ENCODE measurements at places on chromosomes 2 and 18.

DNA sequence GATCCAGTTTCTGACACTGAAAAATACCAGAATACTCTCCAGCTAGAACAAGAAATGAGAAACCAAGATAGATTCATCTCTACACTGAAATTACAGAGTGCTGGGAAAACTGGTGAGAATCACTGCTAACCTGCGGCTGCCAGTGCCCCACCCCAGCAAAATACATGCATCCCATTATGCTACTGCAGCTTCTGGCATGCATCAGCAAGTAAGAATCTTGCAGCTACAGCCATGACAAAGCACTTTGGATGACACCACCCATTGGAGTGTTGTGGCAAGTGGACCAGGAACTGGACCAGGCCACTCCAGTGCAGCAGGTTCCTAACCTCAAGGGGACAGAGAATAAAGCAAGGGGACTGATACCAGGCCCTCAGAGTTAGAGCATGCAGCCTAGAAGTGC lies 378.8 kb upstream of the ETAA1 start:
- no peak for DNase-seq

DNA sequence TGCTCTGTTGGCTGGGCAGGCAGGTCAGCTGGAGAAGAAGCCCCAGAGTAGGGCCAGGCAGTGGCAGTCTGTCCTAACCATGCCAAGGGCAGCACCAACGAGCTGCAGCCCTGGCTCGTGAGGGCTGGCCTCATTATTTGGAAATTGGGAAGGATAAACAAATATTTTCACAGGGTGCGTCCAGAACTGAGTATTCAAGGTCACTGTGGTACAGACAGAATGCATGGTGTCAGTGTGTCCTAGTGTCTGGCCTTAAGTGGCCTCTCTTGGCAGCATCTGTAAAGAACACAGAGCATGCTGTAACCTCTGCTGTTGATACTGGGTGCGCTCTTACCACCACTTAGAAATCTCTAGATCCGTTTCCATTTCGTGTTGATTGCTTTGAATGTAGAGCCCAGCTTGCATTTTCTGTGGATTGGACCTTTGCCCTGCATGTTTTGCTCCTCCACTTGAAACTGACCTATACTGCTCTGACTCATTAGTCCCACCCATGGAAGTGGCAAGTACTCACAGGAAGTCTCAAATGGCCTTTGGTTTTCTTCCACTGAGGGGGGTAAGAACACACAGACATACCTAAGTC lies 88.2 kb downstream of the GREB1L start:
- peak; percentile 9 for DNase-seq

- no peak for DNase-seq
Observed at GRCh38 chr2:68827666-68828065, 43.5 kb downstream of the BMP10 start.

GRCh38 chr2:218444692-218445357 lies 25.9 kb downstream of the VIL1 start:
- DNase-seq: no peak

- peak; percentile 60 for DNase-seq
Observed at GRCh38 chr2:8980096-8980495, 23.4 kb downstream of the MBOAT2 start.

- no peak for DNase-seq
Observed at GRCh38 chr18:69397096-69397495, 3.6 kb upstream of the DOK6 start.

- no peak for DNase-seq
Observed at GRCh38 chr2:117349687-117350086, 464.8 kb upstream of the DDX18 start.

- no peak for DNase-seq
Observed at GRCh38 chr2:236117861-236118269, 50.3 kb downstream of the GBX2 start.

DNA sequence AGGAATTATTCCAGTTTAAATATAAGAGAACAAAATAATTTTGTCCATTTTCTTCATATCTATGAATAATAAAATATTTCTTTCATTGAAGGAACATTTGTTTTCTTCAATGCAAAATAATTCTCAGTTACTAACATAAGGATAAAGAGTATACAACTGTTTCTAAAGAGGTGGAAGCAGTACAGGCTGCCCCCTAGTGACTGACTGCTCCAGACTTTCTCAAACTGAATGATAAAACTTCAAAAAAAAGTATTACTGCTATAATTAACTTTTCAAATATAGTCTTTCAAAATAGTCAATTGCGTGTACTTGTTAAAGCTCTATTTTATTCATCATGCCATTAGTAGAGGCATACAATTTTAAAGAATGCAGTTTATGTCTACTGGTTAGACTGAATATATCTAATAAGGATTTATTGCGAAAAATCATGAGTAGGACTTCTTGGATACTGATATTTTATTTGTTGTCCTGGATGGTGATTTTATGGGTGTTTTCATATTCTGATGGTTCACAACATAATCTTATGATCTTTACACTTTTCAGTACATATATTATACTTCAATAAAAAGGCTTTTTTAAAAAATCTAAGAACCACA lies 100.1 kb downstream of the WDPCP start:
- DNase-seq: peak; percentile 9

DNA sequence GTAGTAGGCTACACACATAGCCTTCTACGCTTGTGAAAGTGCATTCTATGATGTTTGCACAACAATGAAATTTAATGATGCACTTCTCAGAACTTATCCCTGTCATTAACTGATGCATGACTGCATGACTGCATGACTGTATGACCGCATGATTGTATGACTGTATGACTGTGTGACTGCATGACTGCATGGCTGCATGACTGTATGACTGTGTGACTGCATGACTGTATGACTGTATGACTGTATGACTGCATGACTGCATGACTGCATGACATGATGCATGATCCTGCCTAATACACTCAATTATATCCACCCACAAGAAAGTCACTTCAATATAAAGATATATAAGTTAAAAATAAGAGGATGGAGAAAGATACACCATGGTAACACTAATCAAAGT lies 365.4 kb upstream of the FSIP2 start:
- DNase-seq: no peak

DNA sequence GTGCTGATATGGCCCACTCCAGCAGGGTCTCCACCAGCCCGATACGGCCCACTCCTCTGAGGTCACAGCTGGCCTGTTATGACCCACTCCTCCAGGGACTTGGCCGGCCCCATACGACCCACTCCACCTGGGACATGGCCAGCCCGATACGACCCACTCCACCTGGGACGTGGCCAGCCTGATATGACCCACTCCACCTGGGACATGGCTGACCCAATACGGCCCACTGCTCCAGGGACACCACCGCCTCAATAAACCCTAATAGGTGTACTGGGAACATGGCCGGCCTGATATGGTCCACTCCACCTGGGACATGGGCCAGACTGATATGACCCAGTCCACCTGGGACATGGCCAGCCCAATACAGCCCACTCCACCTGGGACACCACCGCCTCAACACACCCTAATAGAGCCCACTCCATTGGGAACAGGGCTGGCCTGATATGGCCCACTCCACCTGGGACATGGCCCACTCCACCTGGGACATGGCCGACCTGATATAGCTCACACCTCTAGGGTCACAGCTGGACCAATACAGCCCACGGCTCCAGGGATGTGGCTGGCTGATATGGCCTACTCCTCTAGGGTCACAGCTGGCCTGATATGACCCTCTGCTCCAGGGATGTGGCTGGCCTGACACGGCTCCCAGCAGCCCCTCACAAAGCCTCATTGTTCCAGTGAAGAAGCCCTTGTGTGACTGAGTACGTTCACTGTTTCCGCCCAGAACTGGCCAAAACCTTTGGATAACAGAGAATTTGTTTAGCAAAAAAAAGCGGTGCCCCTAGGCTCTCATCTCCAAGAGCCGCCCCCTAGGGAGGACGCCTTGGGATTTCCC lies 245.6 kb downstream of the HDAC4 start:
- no peak for DNase-seq

GRCh38 chr2:27182346-27182745 lies 29.5 kb upstream of the ATRAID start:
- no peak for DNase-seq

GRCh38 chr2:193482557-193482956 lies 1287.8 kb upstream of the TMEFF2 start:
- DNase-seq: no peak

DNA sequence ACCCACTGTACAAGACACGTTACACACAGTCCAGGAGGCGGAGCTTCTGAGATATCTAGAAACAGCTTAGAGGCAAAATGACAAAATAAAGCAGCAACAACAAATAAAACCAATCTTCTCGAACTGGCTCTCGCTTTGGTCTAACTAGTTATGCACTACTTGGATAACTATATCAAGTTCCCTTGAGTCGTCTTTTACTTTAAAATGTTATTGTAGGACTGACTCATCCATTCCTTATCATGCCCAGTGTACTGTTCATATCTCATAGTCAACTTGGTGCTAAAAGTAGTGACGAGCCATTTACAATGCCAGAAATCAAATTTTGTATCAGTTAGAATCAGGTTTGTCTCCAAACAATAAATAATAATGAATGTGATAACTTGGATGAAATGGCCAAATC lies 102.5 kb upstream of the SLC35G4 start:
- no peak for DNase-seq

Data from non-pigmented ciliary epithelial cell (primary cell).